ENCODE measurements at places on chromosomes 3 and 15.

DNA sequence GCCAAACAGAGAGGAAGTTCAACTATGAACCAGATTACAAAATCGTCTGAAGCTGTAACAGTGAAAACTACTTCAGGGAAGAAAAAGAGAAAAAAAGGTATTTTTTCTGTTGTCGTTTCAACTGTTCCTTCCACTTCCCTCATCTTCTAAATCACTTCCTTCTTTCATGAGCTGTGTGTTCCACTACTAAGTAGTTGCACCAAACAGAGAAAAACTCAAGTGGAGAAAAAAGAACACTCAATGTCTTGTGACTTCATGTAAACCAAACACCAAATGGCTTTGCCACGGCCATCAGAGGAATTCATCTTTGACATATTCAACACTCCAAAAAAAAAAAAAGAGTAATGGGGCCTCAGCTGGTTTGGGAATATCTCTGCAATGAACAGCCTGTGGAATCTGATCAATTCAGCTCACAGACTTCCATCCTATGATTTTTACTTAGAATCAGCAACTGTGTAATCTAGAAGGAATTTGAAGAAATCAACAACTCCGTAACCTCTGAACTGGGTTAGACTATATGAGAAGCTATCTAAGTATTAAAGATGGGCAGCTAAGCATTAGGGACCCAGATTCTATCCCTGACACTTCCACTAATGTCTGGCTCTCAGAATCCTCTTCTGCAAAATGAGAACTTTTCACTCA lies 47.5 kb upstream of the RNF7 start:
- DNase-seq, result no peak

DNA sequence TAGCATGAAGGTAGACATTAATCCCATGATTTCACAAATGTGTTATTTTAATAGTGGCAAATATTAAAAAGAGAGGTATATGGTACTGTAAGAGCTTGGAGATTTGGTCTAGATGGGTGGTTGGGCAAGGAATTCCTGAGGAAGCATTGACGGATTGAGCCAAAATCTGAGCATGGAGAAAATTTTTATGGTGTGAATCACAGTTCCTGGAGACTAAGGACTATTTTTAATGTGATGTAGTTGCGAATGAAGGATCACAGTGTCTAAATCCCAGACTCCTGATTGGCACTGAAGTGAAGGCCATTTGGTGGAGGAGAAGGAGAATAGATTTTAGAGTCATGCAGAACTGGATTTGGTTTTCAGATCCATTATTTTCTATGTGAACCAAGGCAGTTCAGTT lies 188.7 kb upstream of the FEZF2 start:
- peak; percentile 74 for DNase-seq

- DNase-seq, result no peak
Measured at GRCh38 chr3:23747841-23748240, 57.9 kb upstream of the UBE2E1 start.

DNA sequence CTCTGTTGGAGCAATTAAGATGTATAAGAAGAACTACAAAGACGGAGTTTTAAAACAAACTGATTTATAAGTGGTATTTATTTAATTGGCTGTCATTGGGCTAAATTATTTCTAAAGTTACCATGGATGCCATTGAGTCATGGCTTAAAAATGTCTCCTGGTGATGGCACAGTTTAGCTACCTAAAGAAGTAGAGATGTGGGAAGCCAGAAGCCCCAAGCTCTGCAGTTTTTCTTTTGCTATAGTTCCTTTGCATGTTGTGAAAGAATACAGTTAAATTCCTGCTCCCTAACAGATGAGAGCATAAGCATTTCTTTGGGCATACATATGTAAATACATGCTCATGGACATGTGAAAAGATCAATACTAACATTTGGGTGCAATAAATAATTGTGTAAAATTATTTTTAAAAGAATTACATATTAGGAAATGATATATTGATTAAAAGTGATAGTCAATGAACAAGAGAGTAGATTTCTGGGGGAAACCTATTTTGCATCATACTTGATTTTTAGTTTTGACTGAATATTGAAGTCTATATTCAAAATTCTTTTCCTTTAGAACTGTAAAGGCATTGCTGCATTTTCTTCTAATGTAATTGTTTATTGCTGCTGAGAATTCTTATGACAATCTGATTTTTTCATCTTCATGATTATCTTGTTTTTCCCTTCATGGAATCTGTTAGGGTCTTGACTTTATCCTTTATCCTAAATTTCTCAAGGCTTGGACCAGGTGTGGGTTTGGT lies 2.1 kb downstream of the OPA1 start:
- no peak for DNase-seq

DNA sequence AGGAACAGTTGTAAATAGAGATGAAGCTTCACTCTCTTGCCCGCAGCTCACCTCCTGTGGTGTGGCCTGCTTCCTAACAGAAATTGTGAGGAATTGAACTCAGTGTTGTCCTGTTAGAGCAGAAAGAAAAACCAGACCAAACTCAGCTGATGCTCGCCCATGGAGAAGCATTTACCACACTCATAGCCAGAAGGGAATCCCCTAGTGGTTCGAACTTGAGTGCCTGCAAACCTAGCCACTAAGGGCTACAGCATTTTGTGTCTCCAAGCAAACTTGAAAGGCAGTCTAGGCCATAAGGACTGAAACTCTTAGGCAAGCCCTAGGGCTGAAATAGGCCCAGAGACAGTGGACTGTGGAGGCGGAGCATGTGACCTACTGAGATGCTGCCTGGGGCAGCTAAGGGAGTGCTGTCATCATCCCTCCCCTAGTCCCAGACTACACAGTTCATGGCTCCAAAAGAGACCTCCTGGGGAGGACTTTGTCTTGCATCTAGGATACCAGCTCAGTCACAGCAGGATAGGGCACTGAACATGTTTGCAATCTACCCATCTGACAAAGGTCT lies 44.5 kb upstream of the MCTP2 start:
- no peak for DNase-seq

DNA sequence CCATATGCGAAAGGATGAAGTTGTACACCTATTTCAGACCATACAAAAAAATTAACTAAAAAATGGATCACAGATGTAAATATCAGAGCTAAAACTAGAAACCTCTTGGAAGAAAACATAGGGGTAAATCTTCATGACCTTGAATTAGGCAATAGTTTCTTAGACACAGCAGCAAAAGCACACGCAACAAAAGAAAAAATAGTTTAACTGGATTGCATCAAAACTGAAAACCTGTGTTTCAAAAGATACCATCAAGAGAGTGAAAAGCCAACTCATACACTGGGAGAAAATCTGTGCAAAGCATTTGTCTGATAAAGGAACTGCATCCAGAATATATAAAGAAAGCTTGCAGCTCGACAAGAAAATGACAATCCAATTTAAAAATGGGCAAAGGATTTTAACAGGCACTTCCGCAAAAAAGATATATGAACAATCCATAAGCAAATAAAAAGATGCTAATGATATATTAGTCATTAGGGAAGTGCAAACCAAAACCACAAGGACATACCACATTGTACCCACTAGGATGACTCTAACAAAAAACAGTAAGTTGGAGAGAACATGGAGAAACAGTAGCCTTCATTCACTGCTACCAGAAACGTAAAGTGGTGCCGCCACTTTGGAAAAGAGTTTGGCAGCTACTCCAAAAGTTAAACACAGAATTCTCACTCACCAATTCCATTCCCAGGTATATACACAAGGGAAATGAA lies 263.1 kb downstream of the ADAMTS17 start:
- no peak for DNase-seq

- no peak for DNase-seq
Measured at GRCh38 chr15:60572541-60573421, 93.8 kb upstream of the ICE2 start.

GRCh38 chr3:153740109-153740508 lies 381.1 kb upstream of the ARHGEF26 start:
- DNase-seq, result no peak

DNA sequence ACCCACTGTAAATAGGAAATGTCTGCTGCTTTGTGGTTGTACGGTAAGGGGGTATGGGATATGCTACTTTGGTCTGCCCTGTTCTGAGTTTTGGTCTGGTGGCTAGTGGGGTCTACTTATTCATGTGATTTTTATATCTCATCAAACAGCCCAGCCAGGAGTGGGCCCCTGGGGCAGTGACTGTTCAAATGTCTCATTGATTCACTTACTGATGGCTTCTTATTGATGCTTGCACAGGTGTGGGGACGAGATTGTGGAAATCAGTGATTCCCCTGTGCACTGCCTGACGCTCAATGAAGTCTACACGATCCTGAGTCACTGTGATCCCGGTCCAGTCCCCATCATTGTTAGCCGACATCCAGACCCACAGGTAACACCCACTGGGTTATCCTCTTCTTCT lies 38.5 kb downstream of the STARD5 start:
- no peak for DNase-seq

DNA sequence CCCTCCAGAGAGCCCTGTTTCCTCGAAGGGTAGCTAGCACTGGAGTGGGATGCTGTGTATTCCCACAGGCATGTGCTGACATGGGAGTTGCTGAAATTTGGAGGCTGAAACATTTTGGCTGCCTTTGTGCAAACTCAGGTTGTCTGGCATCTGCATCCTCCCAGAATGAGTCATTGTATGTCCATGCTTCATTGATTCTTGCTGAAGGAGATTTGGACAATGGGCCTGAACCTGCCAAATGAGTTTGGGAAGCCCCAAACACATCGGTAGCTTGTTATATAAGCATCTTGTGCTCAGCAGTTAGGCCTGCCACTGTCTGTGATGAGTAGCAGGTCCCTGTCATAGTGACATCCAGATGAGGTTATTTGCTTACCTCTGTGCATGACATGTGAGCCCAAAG lies 160.0 kb downstream of the IL5RA start:
- no peak for DNase-seq

GRCh38 chr3:89414270-89414669 lies 306.8 kb downstream of the EPHA3 start:
- no peak for DNase-seq

DNA sequence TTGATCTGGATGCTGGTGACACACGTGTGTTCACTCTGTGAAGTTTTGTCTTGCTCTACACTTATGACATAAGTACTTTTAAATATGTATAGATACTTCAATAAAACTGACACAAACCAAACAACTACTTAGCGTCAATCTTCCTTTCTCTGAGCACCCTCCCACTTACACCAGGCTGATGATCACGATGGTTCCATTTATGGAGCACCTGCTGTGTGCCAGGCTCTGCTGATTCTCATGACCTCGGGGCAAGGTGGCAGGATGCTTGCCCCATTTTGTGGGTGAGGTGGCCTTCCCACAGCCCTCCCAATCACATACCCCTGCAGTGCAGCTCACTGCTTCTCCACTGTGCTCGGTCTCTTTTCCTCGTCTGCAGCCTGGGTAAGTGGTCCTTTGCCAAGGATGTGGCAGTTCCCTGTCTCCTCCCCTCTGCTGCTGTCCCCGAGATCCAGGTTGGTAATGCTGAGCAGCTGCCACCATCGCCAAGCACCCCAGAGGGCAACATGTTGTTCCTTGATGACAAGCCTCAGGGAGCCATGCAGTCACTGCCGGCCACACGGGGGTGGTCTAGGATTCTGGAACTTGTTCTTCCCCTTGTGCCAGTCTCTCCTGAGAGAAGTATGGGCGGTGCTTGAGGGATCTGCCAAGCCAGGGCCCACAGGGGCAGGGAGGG lies 20.6 kb upstream of the ADCY5 start:
- DNase-seq, result no peak

- no peak for DNase-seq
Measured at GRCh38 chr15:35167675-35168074, 82.6 kb upstream of the NANOGP8 start.

- DNase-seq, result no peak
Measured at GRCh38 chr3:168162172-168162571, 66.4 kb upstream of the GOLIM4 start.

DNA sequence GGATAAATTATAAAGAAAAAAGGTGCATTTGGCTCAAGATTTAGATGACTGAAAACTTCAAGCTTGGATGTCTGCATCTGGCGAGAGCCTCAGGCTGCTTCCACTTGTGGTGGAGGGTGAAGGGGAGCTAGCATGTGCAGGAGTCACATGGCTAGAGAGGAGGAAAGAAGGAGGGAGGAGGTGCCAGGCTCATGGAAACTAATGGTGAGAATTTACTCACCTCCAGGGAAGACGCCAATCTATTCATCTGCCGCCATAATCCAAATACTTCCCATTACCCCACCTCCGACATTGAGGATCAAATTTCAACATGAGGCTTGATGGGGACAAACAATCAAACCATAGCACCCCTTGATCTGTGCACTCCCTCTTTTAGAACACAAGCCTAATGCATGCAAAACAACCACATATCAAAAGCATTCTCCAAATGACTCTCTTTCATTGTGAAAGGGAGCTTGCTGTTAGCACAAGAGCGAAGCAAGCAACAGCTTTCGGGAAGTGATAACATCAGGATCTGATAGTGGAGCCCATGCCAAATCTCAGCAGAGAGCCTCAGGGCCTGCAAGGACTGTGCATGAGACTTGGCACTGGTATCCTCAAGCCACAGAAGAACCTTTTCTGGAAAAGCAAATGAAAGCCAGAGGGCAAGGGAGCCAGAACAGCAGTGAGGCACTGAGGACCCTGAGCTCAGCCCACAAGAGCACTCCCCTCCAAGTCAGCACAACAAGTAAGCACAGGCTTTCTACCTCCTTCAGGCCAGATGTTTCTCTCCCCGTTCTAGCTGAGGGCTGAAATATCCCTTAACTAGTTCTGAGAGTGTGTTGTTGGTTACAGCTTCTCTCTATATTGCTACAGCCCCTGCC lies 50.2 kb upstream of the THBS1 start:
- no peak for DNase-seq

- DNase-seq, result no peak
Measured at GRCh38 chr15:49876401-49877038, 242.5 kb downstream of the ATP8B4 start.

DNA sequence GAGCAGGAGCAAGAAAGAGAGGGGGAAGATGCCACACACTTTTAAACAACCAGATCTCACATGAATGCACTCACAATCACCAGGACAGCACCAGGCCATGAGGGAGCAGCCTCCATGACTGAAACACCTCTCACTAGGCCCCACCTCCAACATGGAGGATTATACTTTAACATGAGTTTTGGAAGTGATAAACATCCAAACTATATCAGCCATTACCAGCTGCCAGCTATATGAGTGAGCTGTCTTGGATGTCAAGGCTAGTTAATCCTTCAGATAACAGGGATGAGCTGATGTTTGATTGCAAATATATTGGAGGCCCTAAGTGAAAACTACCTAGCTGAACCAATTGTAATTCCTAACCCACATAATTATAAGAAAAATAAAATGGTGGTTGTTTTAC lies 108.4 kb upstream of the DCBLD2 start:
- DNase-seq, result no peak

- no peak for DNase-seq
Measured at GRCh38 chr3:43176666-43177065, 70.8 kb upstream of the POMGNT2 start.

GRCh38 chr15:96243701-96244100 lies 86.8 kb upstream of the NR2F2 start:
- DNase-seq, result no peak
